ENCODE measurements at places on chromosomes 6 and 20.

- DNase-seq: no peak
These were observed 78.9 kb downstream of the ARHGAP18 start for GRCh38 chr6:129631070-129631469.

GRCh38 chr20:47421076-47421475 is 64.6 kb upstream of the ZMYND8 start:
- DNase-seq: no peak

DNA sequence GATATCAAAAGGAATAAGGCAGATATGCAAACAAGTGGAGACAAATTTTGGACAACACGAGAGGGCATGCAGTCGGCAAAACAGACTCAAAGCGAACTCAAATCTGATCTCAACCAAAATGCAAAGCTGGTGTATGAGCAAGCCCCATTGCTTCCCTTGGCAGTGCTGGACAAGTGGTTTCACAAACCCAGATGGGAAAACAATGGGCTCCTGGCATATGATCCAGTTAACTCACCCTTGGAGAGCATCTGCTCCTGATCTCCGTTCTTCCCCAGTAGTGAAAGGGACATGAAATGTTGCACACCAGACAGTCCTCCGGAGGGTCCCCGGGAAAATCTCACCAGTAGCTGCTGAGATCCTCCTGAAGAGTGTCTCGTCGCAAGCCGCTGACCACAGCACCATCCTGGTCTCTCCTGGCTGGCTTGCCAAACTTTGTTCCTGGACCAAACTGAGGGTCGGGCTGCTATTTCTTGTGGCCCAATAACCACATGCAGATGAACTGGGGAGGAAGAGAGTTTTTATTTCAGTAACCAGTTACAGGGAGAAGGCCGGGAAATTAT is 84.3 kb upstream of the THBS2 start:
- DNase-seq: no peak

DNA sequence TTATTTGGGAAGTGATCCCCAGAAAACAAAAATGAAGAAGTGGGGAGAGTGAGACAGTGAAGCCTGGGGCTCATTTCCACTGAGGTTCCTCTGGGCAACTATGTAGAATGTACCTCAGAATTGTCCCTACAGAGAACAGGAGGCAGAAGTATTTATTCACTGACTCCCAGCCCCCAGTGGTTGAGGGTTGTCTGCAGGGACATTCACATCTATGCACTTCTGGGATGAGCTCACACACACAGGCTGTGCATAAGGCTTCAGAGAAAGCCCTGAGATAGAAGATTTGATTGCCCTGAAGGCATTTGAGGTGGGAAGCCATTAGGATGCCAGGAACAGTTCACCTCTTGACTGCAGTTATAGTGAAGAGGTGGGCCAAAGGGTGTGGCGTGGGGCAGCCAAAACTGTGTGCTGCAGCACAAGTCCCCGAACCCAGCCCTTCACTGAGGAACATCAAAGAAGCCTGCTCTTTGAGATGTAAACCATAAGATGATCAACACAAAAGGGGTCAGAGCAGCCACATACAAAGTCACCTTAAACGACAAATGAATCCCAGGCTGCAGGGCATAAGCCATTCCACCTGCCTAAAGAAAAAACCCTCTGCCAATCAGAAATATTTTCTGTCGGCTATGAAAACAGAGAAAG is 853.8 kb upstream of the FLRT3 start:
- DNase-seq: no peak

DNA sequence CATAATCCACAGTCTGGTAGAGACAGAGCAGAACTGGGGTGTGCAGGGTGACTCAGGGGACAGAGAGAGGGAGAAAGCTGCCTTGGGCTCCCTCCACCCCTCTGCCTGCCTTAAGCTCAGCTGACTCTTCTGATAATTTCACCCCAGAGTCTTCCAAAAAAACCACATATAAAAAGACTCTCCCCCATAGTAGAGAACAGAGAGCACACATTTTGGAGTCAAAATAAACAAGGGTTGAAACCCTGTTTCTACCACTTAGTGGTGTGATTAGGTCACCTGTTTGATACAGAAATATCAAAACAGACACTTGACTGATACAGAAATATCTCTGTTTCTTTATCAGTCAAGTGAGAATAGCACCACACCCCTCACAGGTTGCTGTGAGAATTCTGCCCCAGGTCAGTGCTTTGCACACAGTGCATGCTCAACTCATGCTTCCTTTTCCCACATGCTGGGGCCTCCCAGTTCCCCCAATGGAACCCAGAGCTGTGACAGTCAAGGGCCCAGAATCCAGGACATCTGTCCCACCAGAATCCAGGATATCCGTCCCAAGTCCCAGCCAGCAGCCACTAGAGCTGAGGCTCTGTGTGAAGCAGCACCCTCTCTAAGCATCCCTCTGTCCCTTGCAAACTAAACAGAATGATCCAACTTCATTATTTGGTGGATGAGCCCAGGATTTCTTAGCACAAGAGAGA is 1.2 kb downstream of the TREML2 start:
- no peak for DNase-seq

DNA sequence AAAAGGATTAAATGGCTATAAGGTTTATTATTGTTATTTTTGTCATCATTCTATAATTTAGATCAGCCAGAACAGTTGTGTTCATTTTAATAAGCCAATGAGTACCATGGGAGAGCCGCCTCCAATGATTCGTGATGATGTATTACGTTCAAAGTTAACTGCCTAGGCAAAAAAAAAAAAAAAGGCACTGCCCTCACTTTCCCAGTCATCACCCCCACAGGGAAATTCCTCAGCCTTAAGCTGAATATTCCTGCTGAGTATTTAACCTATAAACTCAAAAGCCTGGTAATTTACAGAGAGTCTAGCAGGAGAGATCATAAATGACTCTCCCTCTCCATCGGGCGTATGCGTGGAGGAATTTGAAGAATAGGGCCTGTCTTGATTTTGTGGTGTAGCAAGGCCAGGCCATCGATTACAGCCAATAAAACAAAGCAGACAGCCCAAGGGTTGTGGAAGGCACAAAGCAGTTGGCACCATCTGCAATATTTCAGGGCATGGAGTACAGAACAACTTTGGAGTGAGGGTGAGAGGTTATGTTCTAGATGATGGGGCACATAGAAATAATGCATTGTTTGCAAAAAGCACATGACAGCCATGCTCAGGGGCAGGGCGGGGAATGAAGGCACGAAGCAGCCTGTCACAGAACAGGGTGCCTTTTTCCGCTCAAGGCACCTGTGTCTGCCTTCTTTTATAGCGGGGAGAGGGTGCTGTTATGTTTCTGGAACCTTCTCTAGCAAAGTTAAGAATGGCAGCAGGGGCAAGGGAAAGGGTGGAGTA is 138.2 kb upstream of the DTNBP1 start:
- no peak for DNase-seq

- DNase-seq: no peak
These were observed 41.5 kb downstream of the SNRPB start for GRCh38 chr20:2429051-2429450.
